Thoracic aorta (tissue), 2 donors: ENCODE measurements at places on chromosomes 5 and 9. TPM values are rescaled to one million over a fixed set of nuclear protein-coding genes. Genes with fewer than 3 reads are reported as not detected.

CMYA5 gene
- 1.6 TPM for total RNA-seq

TMEM161B gene
- total RNA-seq = 19.5 TPM

SEC16A gene
- total RNA-seq = 72.8 TPM

GRCh38 chr5:170434966-170435605 is 45.9 kb upstream of the KCNMB1 start:
- no peak overlapping the region for H3K27ac ChIP-seq
- no peak overlapping the region for H3K4me3 ChIP-seq
- H3K27me3 ChIP-seq = no peaks in the 10 kb centered on the region
- H3K4me1 ChIP-seq = no peaks in the 10 kb centered on the region

- peak within 1 kb of the TSS; percentile 90 for H3K27ac ChIP-seq
- H3K4me1 ChIP-seq = peaks cover 9% of the 10 kb centered on the region
- no peaks in the 10 kb centered on the region for H3K27me3 ChIP-seq
- peak within 1 kb of the TSS; percentile 97 for H3K4me3 ChIP-seq
Observed at GRCh38 chr5:78359831-78360673, at the start of gene SCAMP1. Gene SCAMP1, plus strand, starts transcription at chr5:78360617. Its CDS starts 55 bp downstream, at chr5:78360672.

DNA sequence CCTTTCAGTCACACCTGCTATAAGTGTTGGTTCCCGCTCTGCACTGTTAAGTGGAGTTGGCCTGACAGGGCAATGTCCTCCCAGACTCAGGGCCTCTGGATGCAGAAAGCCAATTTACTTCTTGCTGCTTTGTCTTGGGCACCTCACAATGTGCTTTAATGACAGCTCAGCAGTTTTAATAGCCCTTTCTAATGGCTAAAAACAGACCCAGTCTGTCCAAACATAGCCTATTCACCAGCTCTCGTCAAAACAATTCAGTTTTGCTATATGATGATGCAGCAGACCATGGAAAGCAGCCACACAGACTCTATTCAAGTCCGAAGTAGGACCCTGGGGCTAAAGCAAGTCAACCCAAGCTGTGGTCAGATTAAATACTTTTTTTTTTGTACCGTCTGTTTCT is 529.1 kb upstream of the SEMA6A start:
- no peak overlapping the region for H3K27ac ChIP-seq
- no peaks in the 10 kb centered on the region for H3K36me3 ChIP-seq
- H3K4me3 ChIP-seq = no peak overlapping the region
- no peaks in the 10 kb centered on the region for H3K4me1 ChIP-seq
- no peaks in the 10 kb centered on the region for H3K27me3 ChIP-seq
